Foreskin keratinocyte (primary cell): ENCODE measurements at places on chromosomes 6 and 20. TPM values are rescaled to one million over a fixed set of nuclear protein-coding genes. Genes with fewer than 3 reads are reported as not detected.
A peak's percentile ranks its signal among the peaks of the same experiment; 100 is the strongest.

DNA sequence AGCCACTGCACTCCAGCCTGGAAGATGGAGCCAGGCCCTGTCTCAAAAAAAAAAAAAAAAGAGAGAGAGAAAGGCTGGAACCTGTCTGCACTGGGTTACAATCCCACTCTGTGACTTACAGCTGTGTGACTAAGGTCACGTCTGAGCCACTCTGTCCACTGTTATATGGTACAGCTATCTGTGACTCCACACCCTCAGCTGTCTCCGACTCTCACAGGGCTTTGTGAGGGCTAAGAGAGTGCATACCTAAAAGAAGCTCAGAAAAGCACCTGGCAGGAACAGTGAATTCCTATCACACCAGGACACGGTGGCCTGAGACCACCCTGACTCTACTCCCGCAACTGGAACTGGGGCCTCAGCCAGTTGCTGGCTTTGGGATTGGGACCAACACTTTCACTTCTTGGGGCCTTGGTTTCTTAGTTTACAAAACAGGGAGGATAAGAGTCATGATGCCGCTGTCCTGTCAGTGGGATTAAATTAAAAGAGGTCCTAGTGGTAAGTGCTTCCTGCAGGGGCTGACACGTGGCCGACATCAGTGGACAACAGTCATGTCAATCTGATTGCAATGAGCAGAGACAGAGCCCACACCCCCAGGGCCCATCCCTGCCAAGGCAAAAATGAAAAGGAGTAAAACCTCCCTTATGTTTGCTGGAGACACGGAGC, 5.7 kb upstream of the CD93 start:
- no peak for DNase-seq

DNA sequence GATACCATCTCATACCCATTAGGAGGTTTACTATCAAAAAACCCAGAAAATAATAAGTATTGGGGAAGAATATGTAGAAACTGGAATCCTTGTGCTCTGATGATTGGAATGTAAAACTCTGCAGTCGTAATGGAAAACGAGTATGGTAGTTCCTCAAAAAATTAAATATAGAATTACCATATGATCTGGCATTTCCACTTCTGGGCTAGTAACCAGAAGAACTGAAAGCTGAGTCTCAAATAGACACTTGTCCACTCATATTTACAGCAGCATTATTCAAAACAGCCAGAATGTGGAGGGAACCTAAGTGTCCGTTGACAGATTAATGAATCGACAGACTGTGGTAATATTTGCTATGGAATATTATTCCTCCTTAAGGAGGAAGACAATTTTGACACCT, 44.3 kb downstream of the FOXC1 start:
- no peak for DNase-seq

DNA sequence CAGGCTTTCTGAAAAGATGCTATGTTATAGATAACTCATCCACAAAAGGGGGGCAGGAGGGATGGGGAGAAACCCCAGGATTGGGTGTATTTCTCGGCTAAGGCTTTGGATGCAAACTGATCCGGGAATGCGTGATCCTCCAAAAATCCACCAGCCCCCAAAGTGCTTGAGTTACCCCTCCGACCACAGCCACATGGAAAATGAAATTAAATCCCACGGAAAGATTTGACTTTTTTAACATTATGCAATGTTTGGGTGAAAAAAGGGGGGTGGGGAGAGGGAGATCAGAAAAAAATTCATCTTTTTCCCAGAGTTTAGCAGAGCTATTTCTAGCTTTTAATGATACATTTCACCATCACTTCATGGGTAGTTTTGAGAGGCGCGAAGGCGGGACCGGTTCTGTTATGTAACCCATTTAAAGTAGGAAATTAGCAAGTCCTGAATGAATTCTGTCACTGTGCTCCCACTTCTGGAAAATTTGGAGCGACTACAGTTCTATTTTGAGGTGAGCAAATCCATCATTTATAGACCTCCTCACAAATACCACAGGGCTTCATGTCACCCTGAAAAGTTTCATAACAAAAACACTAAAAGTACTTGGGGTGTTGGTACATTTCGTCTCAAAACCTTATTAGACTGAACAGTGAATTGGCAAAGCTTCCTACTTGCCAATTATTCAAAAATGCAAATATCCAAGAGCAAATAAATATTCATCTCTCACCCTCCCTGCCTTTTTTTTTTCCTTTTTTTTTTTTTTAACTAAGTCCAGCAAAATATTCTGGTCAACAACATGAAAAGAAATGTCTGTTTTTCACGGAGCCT, 51.9 kb upstream of the NFATC2 start:
- DNase-seq, result no peak

DNA sequence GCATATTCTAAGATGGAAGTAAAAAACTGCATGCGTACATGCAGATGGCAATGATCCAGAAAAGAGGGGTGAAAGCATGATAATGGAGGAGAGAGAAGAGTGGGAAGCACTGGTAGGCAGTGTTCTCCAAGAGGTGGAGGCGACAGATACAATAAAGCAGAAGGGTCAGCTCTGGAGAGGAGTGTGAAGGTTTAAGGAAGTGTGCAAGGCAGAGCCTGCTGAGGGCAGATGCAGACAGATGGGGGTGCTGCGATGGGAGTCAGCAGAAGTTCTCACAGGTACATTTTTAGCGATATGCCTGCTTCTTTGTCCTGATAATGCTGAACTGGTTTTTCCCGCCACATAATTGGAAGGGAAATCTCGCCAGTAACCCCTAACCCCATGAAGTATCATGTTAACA, 81.1 kb upstream of the C6orf118 start:
- no peak for DNase-seq

RNF217 gene
- polyA plus RNA-seq, result 5.8 and 6.2 TPM in 2 replicates

- no peak for DNase-seq
Observed at GRCh38 chr20:49367113-49367512, 89.3 kb upstream of the ZNFX1 start.

- DNase-seq, result no peak
Observed at GRCh38 chr6:165308926-165309731, at the start of gene C6orf118. C6orf118 (minus strand) TSS chr6:165309605; CDS start chr6:165309586, 19 bp downstream.

- no peak for DNase-seq
Observed at GRCh38 chr6:43211955-43212354, 17.3 kb downstream of the DNPH1 start.

GRCh38 chr6:167678102-167679101, 148.3 kb upstream of the AFDN start:
- no peak for DNase-seq

DNA sequence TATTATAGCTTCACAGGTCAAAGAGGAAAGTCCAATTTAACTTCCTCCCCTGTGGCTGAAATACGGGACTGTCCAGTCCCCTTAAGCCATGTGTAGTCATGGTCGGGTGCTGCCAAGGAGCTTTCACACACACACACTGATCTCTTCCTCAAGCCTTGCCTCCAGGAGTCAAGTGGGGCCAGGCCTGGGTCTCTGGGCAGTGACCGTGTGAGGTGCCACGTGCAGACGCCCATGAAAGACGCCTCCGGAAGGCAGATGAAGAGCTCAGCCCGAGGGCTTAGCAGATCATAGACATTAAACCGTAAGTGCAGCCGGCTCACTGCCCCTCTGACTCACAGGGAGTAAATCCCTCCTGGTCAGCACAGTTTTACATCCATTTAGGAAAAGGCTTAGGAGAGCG, 4.2 kb downstream of the GABRR2 start:
- no peak for DNase-seq

DNA sequence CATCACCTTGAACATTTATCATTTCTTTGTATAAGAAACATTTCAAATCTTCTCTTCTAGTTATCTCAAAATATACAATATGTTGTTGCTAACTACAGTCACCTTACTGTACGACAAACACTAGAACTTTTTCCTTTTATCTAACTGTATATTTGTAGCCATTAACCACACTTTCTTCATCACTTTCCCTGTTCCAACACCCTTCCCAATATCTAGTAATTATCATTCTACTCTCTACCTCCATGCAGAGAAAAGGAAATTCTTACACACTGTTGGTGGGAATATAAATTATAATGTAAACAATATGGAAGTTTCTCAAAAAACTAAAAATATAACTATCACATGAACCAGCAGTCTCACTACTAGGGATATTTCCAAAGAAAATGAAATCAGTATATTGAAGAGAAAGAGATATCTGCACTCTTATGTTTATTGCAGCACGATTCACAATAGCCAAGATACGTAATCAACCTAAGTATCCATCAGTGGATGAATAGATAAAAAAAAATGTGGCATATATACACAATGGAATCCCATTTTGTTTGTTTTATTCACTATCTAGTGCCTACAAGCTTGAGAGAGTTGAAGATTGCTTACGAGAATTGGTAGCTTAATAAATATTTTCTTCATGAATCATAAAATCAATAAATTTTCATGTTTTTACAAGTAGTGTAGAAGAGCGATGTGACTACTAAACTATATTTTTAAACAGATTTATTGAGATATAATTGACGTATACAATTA, 2.4 kb downstream of the RHAG start:
- DNase-seq, result no peak

- no peak for DNase-seq
Observed at GRCh38 chr6:4017058-4017739, 61.7 kb downstream of the FAM217A start.

- peak; percentile 90 for DNase-seq
Observed at GRCh38 chr6:127026247-127026646, 92.2 kb upstream of the RSPO3 start.

DNA sequence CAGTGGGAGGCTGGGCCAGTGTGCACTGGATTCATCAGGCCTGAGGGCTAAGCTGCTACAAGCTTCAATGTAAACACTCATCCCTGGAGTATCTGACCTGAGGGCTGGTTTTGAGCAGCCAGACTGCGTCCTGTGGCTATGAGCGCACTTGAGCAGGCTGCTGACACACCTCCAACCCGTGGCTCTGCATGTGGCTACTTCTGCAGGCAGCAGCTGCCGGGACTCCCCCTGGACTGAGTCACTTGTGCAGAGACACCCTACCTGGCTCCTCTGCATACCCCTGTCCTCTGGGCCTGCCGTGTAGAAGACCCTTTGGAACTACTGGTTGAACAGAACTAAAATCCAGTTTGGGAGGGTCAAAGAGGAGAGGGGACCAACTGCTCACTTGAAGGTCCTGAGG, 172.0 kb downstream of the SCP2D1 start:
- peak; percentile 11 for DNase-seq

RAD21L1 gene
- not detected in 2 replicates for polyA plus RNA-seq

- DNase-seq, result no peak
Observed at GRCh38 chr6:31631681-31632278, 11.3 kb downstream of the PRRC2A start.

- no peak for DNase-seq
Observed at GRCh38 chr6:40348591-40348990, 238.6 kb downstream of the LRFN2 start.

DNA sequence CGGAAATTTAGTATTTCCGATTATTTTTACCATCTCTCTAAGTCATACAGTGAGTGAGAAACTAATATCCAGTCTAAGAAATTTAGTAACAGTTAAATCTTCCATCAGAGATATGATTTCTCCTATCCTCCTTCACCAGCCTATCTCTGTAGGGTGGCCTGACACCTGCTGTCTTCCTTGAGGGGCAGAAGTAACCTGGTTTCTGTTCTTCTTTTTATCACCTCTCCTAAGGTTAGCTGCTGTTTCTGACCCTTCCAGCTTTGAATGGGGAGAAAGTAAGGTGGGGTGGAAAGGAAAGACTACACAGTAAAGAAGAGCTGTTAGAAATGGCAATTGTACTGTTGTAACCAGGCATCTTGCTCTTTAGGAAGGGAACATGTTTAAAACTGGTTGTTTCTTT, 447.7 kb downstream of the PHF3 start:
- DNase-seq, result no peak

DNA sequence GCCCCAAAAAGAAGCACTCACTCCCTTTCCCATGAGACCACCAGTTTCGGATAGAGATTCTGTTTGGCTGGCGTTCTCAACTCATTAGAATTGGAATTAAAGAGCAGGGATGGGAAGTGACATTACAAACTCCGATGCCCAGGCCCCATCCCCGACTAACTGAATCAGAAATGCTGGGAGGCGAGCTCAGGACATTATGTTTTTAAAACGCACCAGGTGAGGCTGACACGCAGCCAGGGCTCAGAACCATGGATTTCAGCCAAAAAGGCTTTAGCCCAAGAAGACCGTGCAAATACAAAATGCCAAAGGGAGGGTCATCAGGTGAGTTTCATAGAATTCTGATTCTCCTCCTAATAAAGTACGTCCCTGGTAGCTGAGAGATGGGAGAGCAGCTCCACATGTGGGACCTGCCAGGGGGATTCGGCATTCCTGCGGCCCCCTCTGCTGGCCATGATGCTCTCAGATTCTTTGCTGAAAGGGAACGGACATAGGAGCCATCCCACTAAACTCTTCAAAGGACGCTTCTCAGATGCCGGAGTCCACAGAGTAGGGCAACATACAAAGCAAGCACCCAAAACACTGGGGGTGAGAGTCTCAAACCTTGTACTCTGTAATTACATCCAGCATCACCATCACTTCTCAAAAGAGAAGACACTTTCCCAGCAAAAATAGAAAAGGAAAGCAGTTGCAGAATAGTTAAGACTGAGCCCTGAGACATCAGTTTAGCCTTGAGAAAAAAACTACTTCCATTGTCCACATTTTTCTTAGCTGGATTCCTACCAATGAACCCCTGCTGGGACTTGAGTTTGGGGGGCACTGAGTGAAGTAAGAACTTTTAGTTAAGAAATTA, 205.2 kb downstream of the BMP7 start:
- no peak for DNase-seq

- DNase-seq, result peak; percentile 72
Observed at GRCh38 chr6:17967668-17968518, 19.5 kb downstream of the KIF13A start.

GRCh38 chr6:13300643-13301590, 27.4 kb downstream of the TBC1D7 start:
- no peak for DNase-seq

DNA sequence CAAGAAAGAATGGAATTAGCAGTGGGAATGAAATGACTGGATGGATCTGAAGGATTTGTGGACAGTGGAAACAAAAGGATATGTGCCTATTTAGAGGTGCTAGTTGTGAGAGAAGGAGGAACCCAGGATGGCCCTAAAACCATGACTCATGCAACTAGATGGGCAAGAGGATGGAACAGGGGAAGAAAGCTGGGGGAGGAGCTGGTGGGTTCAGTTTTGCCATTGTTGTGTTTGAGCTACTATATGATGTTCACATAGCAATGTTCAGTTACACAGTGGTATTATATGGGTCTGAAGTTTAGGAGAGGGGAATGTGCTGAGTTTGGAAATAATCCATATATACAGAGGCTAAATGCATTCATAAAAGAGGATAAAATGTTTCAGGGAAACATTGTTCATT, 125.7 kb upstream of the SSTR4 start:
- DNase-seq, result no peak

- DNase-seq, result no peak
Observed at GRCh38 chr6:100809346-100809745, 71.8 kb downstream of the ASCC3 start.

ZNF831 gene
- polyA plus RNA-seq, result not detected in 2 replicates

- no peak for DNase-seq
Observed at GRCh38 chr6:168526841-168527281, 85.9 kb downstream of the SMOC2 start.

DNA sequence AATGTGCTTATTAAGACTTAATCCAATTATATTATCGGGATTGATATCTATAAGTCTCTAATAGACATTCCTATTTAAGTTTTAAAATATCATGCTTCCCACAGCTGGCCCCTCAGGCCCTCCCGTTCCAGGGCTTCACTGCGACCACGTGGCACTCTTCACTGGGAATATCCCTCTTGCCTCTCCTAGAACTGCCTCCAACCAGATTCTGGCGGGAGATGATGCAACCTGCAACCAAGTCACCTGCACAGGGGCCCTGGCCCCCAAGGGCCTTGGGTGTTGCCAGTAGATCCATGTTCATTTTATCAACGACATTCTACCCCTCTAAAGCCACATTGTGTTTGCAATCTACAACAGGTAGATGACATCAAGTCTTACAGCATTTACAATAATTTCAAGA, 18.4 kb upstream of the RAMACL start:
- DNase-seq, result no peak
